HT-29 (cell line): ENCODE measurements at places on chromosomes 4 and X.
A peak's percentile ranks its signal among the peaks of the same experiment; 100 is the strongest.

DNA sequence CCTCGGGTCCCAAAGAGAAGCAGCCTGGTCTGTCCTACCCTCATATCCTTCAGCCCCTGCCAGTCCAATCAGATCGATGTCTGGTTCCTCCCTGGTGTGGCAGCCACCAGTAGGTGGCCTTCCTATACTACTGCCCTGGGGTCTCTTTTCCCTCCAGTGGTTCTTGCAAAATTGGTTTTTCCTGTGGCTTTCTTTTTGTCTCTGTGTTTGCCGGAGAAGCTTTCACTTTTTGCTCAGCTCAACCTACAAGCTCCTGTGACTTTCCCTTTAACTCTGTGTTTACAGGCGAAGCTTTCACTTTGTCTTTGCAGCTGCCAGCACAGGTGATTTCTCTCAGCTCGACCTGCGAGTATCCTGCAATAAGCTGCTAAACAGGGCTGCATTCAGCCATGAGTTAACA lies 46.8 kb downstream of the UGT2A3 start:
- peak; percentile 41 for DNase-seq

DNA sequence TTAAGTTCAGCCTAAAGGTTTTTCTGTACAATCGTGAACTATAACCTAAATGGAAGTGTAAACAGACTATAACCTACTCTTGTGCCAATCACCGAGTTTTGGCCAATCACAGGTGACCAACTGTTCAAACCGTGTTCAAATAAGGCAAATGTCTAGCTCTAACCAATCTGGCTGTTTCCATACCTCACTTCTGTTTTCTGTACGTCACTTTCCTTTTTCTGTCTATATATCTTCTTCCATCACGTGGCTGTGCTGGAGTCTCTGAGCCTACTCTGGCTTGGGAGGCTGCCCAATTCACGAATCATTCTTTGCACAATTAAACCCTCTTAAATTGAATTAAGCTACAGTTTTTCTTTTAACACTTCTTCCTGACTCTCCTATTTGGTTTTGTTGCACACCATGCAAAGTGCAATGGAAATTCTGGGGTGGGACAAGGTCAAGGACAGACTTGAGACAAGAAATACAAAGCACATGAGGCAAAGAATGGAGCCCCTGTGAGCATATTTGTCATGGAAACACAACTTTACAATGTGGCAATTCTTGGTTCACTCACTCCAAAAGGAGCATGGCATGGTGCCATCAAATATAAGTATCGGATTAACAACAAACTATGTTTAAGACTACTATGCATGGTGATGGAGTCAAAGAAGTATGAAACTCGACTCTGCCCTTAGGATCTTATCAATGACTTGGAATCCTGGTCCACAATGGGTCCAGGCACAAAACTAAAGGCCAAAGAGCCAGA lies 115.7 kb upstream of the FAM9B start:
- DNase-seq, result no peak

GRCh38 chrX:2908125-2908685 lies 20.9 kb downstream of the ARSD start:
- DNase-seq, result no peak

- DNase-seq, result no peak
Observed at GRCh38 chr4:73055241-73055897, 14.1 kb downstream of the COX18 start.

GRCh38 chr4:113935190-113935589 lies 44.3 kb downstream of the ARSJ start:
- no peak for DNase-seq

GRCh38 chrX:9379697-9380551 lies 84.9 kb upstream of the TBL1X start:
- peak; percentile 76 for DNase-seq
